T-cell (primary cell): ENCODE measurements at places on chromosomes 12 and 14. TPM values are rescaled to one million over a fixed set of nuclear protein-coding genes. Genes with fewer than 3 reads are reported as not detected.

DNA sequence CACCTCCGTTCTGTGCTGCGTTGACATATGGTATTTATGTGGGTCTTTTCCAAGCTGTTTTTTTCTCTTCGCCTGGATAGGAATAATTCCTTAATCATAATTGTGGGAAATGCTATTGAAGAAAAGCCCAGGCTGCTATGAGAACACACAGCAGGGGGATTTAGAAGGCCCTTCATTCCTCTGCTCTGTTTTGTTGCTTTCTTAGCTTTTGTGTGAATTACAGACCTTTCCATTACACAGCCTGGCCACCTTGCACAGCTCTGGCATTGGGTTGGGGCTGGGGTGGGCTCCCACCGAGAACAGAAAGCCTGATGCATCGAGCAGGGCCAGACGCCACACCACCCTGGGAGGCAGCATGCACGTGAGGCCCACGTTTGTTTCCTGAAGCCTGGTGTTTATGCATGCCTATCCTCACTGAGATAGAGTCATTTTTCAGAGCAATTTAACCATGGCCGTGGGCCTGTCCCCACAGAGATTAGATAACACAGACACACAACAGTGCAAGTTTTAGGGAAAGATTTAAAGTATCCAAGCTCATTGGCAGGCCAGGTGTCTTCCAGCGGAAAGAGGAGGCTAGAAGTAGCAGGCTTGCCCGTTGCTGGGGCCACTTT lies 287.6 kb upstream of the PWP1 start:
- H3K27me3 ChIP-seq, result no peaks in the 10 kb centered on the region
- no peak overlapping the region for H3K27ac ChIP-seq
- H3K4me3 ChIP-seq, result no peak overlapping the region
- DNase-seq, result no peak
- no peaks in the 10 kb centered on the region for H3K36me3 ChIP-seq

GRCh38 chr12:53227341-53227740 lies 4.7 kb downstream of the RARG start:
- H3K4me3 ChIP-seq, result no peak overlapping the region
- no peaks in the 10 kb centered on the region for H3K27me3 ChIP-seq

DNA sequence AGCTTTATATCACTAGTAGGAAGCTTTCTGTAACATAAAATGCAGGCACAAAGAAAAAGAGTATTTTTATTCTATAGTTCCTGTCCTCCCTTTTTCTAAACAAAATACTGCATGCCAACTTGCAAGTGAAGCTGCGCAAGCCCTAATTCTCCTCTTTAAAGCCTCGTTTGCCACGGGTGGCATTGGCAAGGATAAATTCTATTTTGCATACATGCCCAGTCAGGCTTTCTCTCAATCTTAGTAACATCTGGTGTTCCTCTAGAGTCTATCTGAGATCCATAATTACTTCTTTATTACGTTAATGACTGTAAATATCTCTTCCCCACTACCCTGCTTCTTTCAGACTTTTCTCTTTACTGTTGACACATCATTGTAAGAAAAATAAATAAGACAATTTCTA lies 97.1 kb upstream of the DAAM1 start:
- H3K36me3 ChIP-seq, result no peaks in the 10 kb centered on the region
- H3K4me1 ChIP-seq, result no peaks in the 10 kb centered on the region
- H3K27me3 ChIP-seq, result peaks cover 4% of the 10 kb centered on the region
- H3K4me3 ChIP-seq, result no peak overlapping the region

GRCh38 chr14:77279719-77280118 lies 8.7 kb upstream of the NGB start:
- no peaks in the 10 kb centered on the region for H3K27me3 ChIP-seq
- DNase-seq, result no peak
- H3K36me3 ChIP-seq, result peaks cover 5% of the 10 kb centered on the region

DNA sequence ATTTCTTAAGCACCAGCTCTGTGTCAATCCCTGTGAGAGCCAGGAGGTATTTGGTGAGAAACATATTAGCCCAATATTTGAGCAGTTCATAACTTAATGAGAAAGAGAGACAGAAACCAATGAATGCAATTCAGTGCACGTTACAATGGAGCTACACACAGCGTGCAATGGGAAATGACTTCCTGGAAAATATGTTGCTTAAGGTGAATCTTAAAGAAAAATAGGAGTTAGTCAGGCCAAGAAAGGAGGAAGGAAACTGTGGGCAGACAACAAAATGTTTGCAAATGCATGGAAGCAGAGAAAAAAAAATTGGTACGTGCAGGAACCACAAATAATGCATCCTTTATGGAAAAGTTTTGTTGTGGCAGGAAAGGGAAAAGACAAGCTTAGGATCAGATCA lies 481.7 kb downstream of the BCAT1 start:
- no peak overlapping the region for H3K27ac ChIP-seq
- no peaks in the 10 kb centered on the region for H3K27me3 ChIP-seq
- DNase-seq, result no peak

DNA sequence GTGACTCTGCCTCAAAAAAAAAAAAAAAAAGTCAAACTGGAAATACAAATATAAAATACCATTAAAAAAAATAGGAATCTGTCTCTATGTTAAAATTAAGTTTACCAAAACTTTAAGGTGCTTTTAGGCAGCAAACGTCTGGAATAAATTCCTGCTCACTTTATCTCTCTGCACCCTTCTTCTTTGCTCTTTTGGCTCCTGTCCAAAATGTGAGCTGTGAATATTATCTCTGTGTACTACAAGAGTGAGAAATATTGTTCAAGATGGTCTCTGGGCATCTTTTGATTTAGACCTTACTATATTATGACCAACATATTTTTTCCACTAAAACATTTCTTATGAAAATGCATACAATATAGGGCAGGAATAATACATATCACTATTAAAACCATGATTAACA lies 63.7 kb downstream of the PUS7L start:
- H3K36me3 ChIP-seq, result no peaks in the 10 kb centered on the region
- DNase-seq, result no peak
- H3K4me1 ChIP-seq, result no peaks in the 10 kb centered on the region
- H3K27me3 ChIP-seq, result no peaks in the 10 kb centered on the region
- H3K27ac ChIP-seq, result no peak overlapping the region

DNA sequence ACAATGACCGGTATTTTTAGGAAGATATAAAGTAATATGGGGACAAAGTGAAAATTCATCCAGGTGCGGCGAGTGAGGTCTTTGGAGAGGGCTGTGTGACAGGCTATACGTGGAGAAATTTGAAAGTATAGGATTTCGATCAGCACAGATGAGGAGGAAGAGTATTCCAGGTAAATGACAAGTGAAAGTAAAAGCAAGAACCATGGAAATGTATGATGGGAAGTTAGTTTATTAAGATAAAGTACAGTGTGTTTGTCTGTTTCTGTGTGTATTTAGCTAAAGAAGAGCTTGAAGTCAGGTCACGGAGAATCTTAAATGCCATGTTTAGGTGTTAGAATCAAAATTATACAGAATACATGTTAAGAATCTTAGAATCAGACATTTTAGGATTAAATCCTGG lies 239.0 kb downstream of the CPNE8 start:
- H3K36me3 ChIP-seq, result no peaks in the 10 kb centered on the region
- no peak overlapping the region for H3K27ac ChIP-seq
- H3K4me1 ChIP-seq, result no peaks in the 10 kb centered on the region
- no peak overlapping the region for H3K4me3 ChIP-seq
- no peak for DNase-seq

GRCh38 chr14:67436006-67436866 lies 24.3 kb upstream of the PLEK2 start:
- no peak for DNase-seq
- no peak overlapping the region for H3K4me3 ChIP-seq
- no peaks in the 10 kb centered on the region for H3K4me1 ChIP-seq
- no peak overlapping the region for H3K27ac ChIP-seq

DNA sequence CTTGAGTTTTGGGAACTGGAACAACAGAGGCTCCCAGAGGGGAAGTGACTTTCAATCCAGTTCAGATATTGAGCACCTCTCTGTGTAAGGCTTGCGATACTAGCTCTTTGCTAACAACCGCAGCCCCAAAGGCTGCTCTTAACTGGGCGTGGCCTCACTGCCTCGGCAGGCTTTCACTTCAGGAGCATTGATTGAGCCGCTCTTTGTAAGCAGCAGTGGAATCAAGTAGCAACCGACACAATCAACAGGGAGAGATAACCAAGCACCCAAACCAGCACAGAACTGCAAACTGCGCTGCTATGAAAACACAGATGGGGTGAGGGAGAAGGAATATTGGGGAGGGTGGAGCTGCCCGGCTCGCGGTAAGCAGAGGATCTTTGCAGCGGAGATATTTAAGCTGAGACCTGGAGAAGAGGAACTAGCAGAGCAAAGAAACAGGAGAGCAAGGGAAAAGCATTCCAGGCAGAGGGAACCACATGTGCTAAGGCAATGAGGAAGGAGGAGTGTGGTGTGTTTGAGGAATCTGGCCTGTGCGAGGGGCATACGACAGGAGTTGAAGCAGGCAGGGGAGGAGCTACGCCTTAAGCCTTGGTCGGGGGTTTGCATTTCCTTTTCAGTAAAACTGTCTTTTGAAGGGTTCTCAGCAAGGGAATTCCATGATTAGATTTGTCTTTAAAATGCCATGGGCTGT lies 17.3 kb upstream of the YY1 start:
- peak overlapping the region; percentile 71 for H3K27ac ChIP-seq
- peaks cover 51% of the 10 kb centered on the region for H3K4me1 ChIP-seq
- peak overlapping the region; percentile 86 for H3K4me3 ChIP-seq
- peak; percentile 60 for DNase-seq

- no peak overlapping the region for H3K27ac ChIP-seq
- no peaks in the 10 kb centered on the region for H3K4me1 ChIP-seq
- no peaks in the 10 kb centered on the region for H3K36me3 ChIP-seq
- no peak for DNase-seq
These were observed 345.0 kb downstream of the LRIG3 start for GRCh38 chr12:58575256-58575655.

DNA sequence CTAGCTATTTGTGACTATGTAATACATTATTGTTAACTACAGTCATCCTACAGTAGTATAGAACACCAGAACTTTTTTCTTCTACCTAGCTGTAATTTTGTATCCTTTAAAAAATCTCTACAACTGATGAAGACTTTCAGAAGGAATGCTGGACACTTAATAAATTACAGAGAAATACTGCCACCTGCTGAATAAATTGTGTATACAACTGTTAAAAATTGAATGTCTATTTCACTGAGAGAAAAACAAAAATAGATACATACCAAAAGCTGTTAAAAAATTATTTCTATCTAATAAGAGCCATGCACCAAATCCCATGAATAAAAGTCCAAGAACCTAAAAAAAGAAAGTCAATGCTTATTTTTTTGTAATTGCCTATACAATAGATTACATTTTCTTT lies 6.6 kb downstream of the TSPAN19 start:
- no peaks in the 10 kb centered on the region for H3K36me3 ChIP-seq
- no peak overlapping the region for H3K27ac ChIP-seq
- no peak for DNase-seq
- H3K4me3 ChIP-seq, result no peak overlapping the region

GRCh38 chr14:40623643-40624042 lies 983.0 kb upstream of the LRFN5 start:
- no peak overlapping the region for H3K4me3 ChIP-seq
- H3K36me3 ChIP-seq, result no peaks in the 10 kb centered on the region
- no peaks in the 10 kb centered on the region for H3K27me3 ChIP-seq
- no peak for DNase-seq

GRCh38 chr12:122848471-122849351 lies 13.5 kb downstream of the HIP1R start:
- H3K4me3 ChIP-seq, result no peak overlapping the region
- H3K4me1 ChIP-seq, result no peaks in the 10 kb centered on the region
- H3K36me3 ChIP-seq, result peaks cover 15% of the 10 kb centered on the region

DNA sequence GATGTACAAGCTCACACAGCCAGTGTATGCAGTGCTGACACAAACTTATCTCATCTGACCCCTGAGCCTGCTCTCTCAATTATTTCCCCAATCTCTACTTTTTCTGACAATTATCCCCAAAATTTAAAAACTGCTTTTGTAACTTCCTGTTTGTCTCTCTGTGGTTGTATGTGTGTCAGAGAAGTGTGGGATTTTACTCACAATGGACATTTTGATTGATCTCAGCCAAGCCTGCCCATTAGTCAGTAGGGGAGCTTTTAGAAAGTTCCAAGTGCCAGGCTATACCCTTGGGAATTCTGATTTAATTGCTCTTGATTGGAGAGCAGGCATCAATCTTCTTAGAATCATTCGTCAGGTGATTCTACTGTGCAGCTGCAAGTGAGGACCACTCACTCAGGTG lies 64.9 kb upstream of the LMNTD1 start:
- H3K4me3 ChIP-seq, result no peak overlapping the region
- H3K27me3 ChIP-seq, result no peaks in the 10 kb centered on the region
- H3K4me1 ChIP-seq, result no peaks in the 10 kb centered on the region
- no peaks in the 10 kb centered on the region for H3K36me3 ChIP-seq
- no peak for DNase-seq
- no peak overlapping the region for H3K27ac ChIP-seq

GRCh38 chr12:52662918-52663229 lies 10.9 kb upstream of the KRT2 start:
- H3K4me1 ChIP-seq, result peaks cover 3% of the 10 kb centered on the region
- no peak overlapping the region for H3K27ac ChIP-seq
- no peak overlapping the region for H3K4me3 ChIP-seq
- no peak for DNase-seq
- no peaks in the 10 kb centered on the region for H3K27me3 ChIP-seq
- H3K36me3 ChIP-seq, result no peaks in the 10 kb centered on the region

DNA sequence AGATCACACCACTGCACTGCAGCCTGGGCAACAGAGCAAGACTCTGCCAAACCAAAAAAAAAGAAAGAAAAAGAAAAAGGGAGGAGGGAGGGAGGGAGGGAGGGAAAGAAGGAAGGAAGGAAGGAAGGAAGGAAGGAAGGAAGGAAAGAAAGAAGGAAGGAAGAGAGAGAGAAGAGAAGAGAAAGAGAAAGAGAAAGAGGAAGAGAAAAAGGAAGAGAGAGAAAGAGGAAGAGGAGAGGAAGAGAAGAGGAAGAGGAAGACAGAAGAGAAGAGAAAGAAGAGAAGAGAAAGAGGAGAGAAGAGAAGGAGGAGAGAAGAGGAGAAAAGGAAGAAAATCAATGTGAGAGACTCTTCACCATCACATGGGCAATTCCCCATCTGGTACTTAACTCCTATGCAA lies 57.6 kb upstream of the CRACR2A start:
- H3K4me1 ChIP-seq, result no peaks in the 10 kb centered on the region
- no peaks in the 10 kb centered on the region for H3K27me3 ChIP-seq
- no peak for DNase-seq
- no peak overlapping the region for H3K27ac ChIP-seq

GRCh38 chr12:117124421-117125271 lies 25.4 kb upstream of the TESC start:
- no peaks in the 10 kb centered on the region for H3K36me3 ChIP-seq
- H3K4me1 ChIP-seq, result no peaks in the 10 kb centered on the region
- no peak overlapping the region for H3K4me3 ChIP-seq
- H3K27ac ChIP-seq, result no peak overlapping the region

- no peak for DNase-seq
- H3K4me1 ChIP-seq, result no peaks in the 10 kb centered on the region
- no peak overlapping the region for H3K27ac ChIP-seq
- H3K36me3 ChIP-seq, result no peaks in the 10 kb centered on the region
- no peak overlapping the region for H3K4me3 ChIP-seq
These were observed 829.5 kb upstream of the MDGA2 start for GRCh38 chr14:48504921-48505320.

Gene OR4K15
- total RNA-seq, result not detected

Gene ARMH4
- total RNA-seq, result not detected

Gene ADAMTS20
- not detected for total RNA-seq

Gene ACSS3
- not detected for total RNA-seq

Gene FBLN5
- total RNA-seq, result 19.5 TPM
